Aorta (tissue), 5 donors: ENCODE measurements at places on chromosomes 6 and 20.

GRCh38 chr6:169558378-169558773 lies 143.5 kb downstream of the WDR27 start:
- no peak for DNase-seq

GRCh38 chr6:24802271-24803059 lies 3.7 kb upstream of the ARMH2 start:
- no peak for DNase-seq

DNA sequence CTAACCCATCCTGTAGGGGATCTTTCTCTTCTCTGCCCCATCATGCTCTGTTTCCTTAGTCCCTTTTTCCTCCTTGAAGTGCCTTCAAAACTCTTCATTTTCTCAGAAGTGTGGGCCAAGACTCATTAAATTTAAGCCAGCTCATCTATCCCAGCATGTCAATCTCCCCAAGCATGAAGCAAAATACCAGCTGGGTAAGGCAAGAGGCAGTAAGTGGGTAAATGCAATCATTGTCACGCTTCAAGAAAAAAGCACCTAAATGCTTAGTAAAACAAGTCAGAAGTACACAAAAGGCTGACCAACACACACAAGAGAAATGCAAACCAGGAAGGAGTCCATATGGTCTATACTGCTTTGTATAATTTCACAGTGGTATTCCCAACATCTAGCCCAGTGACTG lies 61.5 kb downstream of the COL12A1 start:
- no peak for DNase-seq

DNA sequence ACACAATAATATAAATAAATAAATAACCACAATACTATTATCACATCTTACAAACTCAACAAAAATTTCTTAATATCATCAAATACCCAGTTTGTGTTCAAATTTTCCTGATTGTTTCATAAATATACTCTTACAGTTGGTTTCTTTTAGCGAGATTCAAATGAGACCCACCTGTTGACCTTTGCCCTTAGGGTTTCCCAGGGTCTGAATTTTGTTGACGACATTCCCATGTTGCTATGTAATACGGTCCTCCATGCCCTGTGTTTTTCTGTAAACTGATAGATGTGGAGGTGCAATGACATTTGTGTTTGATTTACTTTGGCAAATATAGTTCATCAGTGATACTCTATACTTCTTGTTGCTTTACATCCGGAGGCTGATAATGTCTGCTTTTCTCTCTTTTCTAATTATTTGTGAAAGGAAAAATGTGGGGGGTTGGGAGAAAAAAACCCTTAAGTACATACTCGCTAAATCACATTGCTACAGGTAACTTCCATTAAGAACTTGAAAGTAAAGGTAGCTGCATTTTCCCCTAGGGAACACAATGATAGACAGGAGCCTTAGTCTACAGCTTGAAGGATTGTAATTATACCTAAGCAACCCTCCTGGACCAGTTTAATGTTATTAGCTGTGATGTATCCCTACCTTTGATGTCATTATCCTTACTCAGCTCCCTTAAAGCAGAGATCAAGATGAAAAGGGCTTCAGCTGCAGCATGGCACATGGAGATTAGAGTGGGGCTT lies 6.6 kb downstream of the MOG start:
- DNase-seq, result no peak

DNA sequence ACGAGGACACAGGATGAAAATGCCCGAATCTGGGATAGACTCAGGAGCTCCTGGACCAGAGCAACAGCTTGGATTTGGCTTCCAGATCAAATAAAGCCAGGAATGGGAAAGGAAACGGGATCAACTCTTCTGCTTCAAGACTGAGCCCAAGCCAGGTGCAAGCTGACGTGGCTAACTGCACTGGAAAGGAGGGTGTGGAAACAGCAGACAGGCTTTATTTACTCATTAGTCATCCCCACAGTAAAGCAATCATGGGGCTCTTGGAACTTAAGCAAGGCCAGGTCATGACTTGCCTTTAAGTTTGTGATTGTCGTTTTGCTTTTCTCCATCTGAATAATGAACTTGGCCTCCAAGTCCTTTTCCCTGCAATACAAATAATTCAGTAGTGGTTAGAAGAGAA lies 45.2 kb downstream of the KIF16B start:
- DNase-seq, result no peak

DNA sequence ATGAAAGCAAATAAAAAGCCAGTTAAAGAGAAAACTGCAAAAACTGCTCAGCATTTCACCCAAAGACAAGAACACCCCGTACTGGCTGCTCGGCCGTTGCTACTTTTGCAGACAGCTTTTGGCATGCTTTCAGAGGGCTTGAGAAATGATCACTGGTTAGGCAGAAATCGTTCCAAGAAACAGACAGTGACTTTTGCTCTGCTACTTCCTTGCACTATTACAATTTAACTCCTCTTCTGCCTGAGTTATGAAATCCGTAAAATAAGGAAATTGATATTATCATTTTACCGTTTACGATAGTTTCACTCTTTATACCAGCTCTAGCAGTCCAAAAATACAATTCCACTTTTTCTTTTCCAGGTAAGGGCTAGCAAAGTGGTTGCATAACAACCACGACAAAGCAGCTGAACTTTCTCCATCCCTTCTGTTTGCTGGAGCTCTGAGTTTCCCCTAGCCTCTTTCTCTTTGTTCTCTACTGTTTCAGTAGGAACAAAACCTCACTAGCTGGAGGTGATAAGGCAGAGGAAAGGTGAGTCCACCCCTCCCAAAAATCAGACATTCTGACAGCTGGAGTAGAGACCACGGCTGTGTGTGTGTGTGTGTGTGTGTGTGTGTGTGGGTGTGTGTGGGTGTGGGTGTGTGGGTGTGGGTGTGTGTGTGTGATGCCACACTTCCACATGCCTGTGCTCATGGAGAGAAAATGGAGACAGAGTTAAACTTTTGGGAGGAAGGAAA lies 191.8 kb upstream of the RREB1 start:
- no peak for DNase-seq

GRCh38 chr6:52297433-52297832 lies 12.9 kb upstream of the MCM3 start:
- DNase-seq, result no peak

DNA sequence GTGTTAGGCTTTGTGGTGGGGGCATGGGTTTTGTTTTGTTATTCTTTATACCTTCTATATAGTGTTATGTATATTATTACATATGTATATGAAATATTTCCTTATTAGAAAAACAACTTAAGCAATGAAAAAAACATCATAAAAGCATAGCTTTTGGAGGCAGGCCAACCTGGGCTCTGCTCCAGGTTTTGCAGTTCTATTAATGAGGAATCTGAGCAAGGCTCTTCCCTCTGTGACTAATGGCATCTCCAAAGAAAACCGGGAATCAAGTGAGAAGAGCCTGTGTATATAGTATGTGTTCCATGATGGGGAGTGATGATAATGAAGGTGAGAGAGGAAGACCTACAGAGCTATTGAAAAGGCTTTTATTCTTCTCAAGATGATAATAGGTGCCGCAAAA lies 291.1 kb downstream of the CLIC5 start:
- no peak for DNase-seq

- peak; percentile 94 for DNase-seq
Measured at GRCh38 chr6:139375226-139376016, 973 bp upstream of the CITED2 start.

GRCh38 chr6:169787797-169788196 lies 36.4 kb downstream of the ERMARD start:
- no peak for DNase-seq

DNA sequence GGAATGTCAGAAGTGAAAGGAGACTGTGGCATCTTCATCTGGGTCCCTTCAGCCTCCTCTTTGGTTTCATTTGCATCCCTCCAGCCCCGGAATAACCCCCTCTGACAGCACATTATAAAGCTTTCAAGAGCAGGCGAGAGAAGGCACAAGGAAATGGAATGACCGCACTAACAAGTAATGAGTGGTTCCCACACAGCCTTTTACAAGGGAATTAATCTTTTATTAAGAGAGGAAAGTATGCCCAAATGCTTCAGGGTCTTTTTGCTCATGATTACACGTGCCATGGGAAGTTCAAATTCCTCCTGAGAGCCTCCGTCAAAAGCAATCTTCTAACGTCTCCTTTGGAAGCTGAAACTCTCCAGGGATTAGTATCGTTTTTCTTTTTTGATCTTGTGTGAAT lies 347.0 kb downstream of the BTBD3 start:
- DNase-seq, result no peak
